ENCODE measurements at places on chromosomes 4 and X.

GRCh38 chr4:15202481-15202880 is 200.2 kb downstream of the CPEB2 start:
- no peak for DNase-seq

DNA sequence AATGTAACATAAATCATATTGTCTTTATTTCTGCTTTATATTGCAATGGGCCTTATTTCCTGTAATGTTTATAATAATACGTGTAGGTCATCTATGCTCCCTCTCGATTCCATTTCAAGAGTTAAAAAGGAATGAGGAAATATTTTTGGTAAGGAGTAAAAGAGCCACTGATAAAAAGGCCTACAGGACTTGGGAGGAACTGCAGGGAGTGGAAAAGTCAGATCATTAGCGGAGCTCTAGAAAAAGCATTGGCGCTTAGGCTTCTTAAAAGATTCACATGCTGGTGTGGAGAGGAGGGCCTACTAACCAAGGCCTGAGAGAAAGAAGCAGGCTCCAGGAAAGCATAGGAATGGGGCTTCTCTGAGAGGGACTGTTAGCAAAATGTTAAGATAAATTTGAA is 82.9 kb upstream of the PNPLA4 start:
- DNase-seq = no peak

GRCh38 chr4:78018271-78019049 is 38.7 kb upstream of the FRAS1 start:
- no peak for DNase-seq

DNA sequence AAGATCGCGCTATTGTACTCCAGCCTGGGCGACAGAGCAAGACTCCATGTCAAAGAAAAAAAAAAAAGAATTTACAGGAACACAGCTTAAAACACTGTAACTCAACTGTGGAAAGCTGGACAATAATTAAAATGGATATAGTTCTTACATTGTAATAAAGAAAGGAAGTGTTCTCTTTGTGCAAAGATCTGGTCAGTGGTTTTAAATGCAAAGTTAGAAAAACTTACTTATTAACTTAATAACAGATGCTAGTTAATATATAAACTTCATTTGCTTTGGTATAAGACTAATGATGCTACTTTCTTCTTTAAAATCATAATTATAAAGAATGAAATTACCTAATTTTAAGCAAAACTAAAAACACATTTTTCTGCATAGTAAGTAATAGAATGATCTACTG is 2024.1 kb upstream of the TENM3 start:
- no peak for DNase-seq

GRCh38 chr4:35124106-35124505 is 1120.2 kb downstream of the ARAP2 start:
- DNase-seq = no peak

- DNase-seq = no peak
These were observed 12.7 kb downstream of the DCAF16 start for GRCh38 chr4:17797808-17798207.

DNA sequence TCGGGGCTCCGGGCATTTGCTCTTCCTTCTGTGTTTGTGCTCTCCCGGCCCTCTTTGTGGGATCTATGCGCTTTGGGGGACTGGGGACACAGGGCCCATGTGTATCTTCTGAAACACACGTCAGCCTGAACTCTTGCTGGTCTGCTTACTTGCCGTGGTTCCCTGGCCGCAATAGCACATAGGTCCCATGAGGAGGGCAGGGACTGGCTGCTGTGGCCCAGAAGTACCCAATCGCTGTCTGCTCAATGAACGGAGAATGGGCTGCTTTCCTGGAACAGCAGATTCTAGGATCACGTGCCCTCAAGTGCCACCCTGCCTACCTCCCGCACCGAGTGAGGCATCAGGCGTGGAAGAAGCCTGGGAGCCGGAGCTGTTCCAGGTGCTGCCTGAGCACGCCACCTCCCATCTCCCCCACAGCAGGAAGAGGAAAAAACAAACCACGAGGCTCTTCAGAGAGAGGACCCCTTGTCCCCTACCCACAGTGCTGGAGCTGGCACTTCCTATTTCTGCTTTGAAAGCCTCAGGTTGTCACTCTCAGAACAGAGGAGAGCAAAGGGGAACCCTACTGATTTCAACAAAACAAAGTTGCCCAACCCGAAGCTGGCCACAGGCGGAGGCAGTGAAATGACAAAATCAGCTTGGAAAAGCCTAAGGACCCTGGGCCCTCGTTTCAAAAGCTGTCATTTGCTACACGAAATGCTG is 3.8 kb downstream of the G6PD start:
- no peak for DNase-seq

- DNase-seq = no peak
These were observed 857.0 kb upstream of the HTR2C start for GRCh38 chrX:113726898-113727297.

- DNase-seq = no peak
These were observed 953.9 kb upstream of the PCDH10 start for GRCh38 chr4:132195176-132195575.

DNA sequence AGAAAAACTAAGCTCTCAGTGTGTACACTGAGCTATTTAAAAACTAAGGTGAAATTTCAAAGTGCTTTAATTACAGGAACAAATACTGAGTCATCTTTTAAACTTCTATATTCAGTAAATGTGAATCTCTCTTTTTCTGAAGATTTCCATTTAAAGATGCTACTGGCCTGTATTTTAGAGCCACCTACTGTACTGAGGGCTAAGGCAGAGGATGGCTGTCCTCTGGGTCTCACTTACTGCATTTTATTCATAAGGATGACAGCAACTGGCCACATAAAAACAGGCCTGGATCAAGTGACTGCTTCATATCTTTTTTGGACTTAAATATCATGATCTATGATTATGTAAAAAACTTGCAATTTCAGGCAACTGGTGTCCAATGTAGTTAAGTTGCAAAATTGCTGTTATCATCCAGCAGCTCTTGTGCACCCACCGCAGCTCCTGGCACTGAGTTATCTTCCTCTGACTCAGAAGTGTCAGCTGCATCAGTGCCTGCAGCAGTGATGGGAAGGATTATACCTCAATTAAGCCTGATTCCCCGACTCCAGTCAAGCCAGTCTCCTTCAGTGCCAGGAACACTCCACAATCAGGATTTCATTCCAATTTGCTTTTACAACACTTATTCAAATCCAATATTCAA is 1073.7 kb downstream of the PDHA2 start:
- no peak for DNase-seq

GRCh38 chrX:18194688-18195087 is 26.0 kb downstream of the BEND2 start:
- DNase-seq = no peak

GRCh38 chr4:74675673-74676279 is 118.5 kb downstream of the BTC start:
- no peak for DNase-seq

GRCh38 chr4:955161-955921 is 18.0 kb downstream of the DGKQ start:
- DNase-seq = no peak

- DNase-seq = no peak
These were observed 263.8 kb upstream of the IGFBP7 start for GRCh38 chr4:57373991-57374390.

DNA sequence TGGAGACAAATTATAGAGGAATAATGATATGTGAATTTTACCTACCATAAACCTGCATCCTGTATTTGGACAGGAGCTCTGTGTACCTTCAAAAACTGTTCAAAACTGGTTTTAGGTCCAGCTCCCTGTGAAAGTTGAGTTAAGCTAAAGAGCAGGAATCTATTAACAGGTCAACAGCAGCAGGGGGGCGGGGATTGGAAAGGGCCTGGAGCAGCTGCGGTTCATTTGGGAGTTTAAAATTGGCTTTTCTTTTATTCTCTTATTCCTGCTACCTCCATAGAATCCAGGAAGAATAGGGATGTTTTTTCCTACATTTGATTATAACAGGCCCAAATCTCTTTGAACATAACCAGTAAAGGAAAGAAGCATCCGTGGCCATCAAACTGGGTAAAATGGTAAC is 23.8 kb downstream of the SHROOM3 start:
- DNase-seq = no peak

DNA sequence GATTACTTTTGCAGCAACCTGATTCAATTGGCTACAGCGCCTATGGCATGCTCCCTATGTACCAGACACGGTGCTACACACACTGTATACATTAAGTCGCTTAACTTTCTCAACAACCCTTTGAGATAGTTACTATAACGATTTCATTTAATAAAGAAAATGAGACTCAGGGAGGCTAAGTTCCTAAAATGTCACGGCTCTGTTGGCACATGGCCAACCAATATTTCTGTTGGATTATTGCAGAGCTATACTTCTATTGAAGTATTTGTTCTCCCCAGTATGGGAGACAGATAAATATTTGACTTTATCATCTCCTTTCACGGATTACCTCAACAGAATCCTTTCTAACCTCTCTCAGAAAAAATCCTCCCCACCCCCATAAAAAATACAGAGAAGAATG is 25.3 kb downstream of the CLNK start:
- DNase-seq = no peak

GRCh38 chr4:39539089-39539611 is 11.9 kb upstream of the UGDH start:
- no peak for DNase-seq

DNA sequence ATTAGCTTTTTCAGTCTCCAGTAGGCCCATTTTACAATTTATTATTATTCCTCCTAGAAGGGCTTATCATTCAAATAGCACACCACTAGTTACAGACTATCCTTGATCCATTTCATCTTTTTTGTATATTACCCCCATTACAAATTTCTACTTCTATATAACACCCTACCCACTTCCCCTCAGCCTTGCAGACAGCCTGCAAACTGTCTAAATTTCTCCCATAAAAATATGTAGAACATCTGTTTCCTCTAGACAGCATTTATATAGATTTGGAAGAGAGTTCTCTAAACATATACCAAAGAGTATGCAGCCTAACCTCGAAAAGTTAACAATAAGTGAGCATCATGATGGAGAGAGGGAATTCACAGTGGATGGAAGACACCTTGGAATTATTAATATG is 30.8 kb downstream of the COMMD8 start:
- DNase-seq = no peak

GRCh38 chr4:22427675-22428074 is 88.2 kb downstream of the ADGRA3 start:
- DNase-seq = no peak

Data from stimulated activated CD4-positive, alpha-beta T cell treated with anti-CD3 and anti-CD28 coated beads, Interleukin-1b, Interleukin-23, amount 100 ng/mL, for 1 hour (primary cell).